ENCODE measurements at places on chromosomes 6 and 20.

GRCh38 chr6:147390909-147391536, 117.5 kb upstream of the SAMD5 start:
- no peak overlapping the region for H3K27ac ChIP-seq
- H3K4me3 ChIP-seq, result no peak overlapping the region
- no peaks in the 10 kb centered on the region for H3K4me1 ChIP-seq
- peak; percentile 32 for DNase-seq

DNA sequence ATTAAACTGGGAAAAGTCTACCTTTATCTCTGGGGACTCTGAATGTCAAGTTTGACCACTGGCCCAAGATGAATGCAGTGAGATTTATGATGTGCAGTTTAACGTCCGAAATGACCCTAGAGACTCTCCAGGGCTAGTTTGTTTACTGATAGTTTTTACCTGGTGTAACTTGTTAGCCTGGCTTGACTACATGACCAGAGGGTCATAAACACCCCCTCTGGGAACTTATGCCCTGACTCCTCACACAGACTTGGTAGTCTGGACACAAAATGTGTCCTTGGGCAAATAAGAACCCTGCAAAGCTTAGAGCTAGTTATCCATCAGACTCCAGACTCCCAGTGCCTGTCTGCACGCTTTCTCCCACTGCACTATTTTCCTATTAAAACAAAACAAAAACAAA, 606.5 kb downstream of the HACE1 start:
- no peaks in the 10 kb centered on the region for H3K36me3 ChIP-seq
- H3K4me1 ChIP-seq, result no peaks in the 10 kb centered on the region
- no peaks in the 10 kb centered on the region for H3K27me3 ChIP-seq
- no peak for DNase-seq

- no peaks in the 10 kb centered on the region for H3K27me3 ChIP-seq
- H3K27ac ChIP-seq, result no peak overlapping the region
- no peaks in the 10 kb centered on the region for H3K36me3 ChIP-seq
- H3K4me1 ChIP-seq, result no peaks in the 10 kb centered on the region
Measured at GRCh38 chr6:45174045-45174444, 154.1 kb upstream of the RUNX2 start.

- H3K4me1 ChIP-seq, result no peaks in the 10 kb centered on the region
- no peak for DNase-seq
- H3K27me3 ChIP-seq, result no peaks in the 10 kb centered on the region
- H3K36me3 ChIP-seq, result no peaks in the 10 kb centered on the region
Measured at GRCh38 chr6:107144666-107145065, 29.4 kb upstream of the BEND3 start.

GRCh38 chr6:122751326-122751725, 28.2 kb upstream of the FABP7 start:
- no peak for DNase-seq
- H3K27me3 ChIP-seq, result no peaks in the 10 kb centered on the region
- no peaks in the 10 kb centered on the region for H3K4me1 ChIP-seq
- no peaks in the 10 kb centered on the region for H3K36me3 ChIP-seq
- H3K4me3 ChIP-seq, result no peak overlapping the region

- peaks cover 6% of the 10 kb centered on the region for H3K36me3 ChIP-seq
- H3K27ac ChIP-seq, result no peak overlapping the region
- no peak for DNase-seq
- no peak overlapping the region for H3K4me3 ChIP-seq
Measured at GRCh38 chr20:35088231-35089145, 4.1 kb downstream of the TRPC4AP start.

GRCh38 chr6:151701911-151702562, 105.4 kb upstream of the ESR1 start:
- H3K27ac ChIP-seq, result no peak overlapping the region
- H3K4me1 ChIP-seq, result no peaks in the 10 kb centered on the region
- DNase-seq, result no peak
- no peaks in the 10 kb centered on the region for H3K27me3 ChIP-seq

DNA sequence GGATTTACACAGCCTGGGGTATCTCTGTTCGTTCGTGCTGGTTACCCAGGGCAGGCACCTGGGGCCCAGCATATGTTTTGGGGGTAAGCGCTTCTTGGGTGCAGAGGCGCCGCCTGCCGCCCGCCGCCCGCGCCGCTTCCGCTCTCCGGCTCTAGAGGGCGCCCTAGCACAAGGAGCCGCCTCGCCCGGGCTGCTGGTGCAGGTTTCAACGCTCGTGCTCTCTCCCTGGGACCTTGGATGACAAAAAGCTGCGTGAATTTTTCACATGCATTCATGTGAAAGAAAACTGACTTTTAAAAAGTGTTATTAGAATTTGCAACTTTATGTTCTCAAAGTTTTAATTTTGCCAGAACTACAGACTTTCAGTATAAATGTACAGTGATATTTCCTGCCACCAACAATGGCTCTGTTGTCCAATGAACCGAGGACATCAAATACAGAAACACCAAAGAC, 32.5 kb downstream of the PRR18 start:
- H3K27me3 ChIP-seq, result no peaks in the 10 kb centered on the region
- no peak overlapping the region for H3K4me3 ChIP-seq
- DNase-seq, result peak; percentile 38
- H3K27ac ChIP-seq, result no peak overlapping the region
- peaks cover 24% of the 10 kb centered on the region for H3K4me1 ChIP-seq

- no peaks in the 10 kb centered on the region for H3K27me3 ChIP-seq
- no peaks in the 10 kb centered on the region for H3K36me3 ChIP-seq
- no peak for DNase-seq
- no peak overlapping the region for H3K4me3 ChIP-seq
- peaks cover 9% of the 10 kb centered on the region for H3K4me1 ChIP-seq
- H3K27ac ChIP-seq, result no peak overlapping the region
Measured at GRCh38 chr6:168908166-168908565, 345.5 kb downstream of the THBS2 start.

- H3K27ac ChIP-seq, result no peak overlapping the region
- H3K36me3 ChIP-seq, result no peaks in the 10 kb centered on the region
- no peak for DNase-seq
- H3K4me1 ChIP-seq, result no peaks in the 10 kb centered on the region
- peaks cover 4% of the 10 kb centered on the region for H3K27me3 ChIP-seq
Measured at GRCh38 chr6:167717455-167717854, 109.3 kb upstream of the AFDN start.

GRCh38 chr6:129683601-129684322, 26.2 kb downstream of the ARHGAP18 start:
- H3K27ac ChIP-seq, result peak overlapping the region; percentile 19
- H3K4me1 ChIP-seq, result peaks cover 5% of the 10 kb centered on the region
- no peaks in the 10 kb centered on the region for H3K36me3 ChIP-seq
- no peak overlapping the region for H3K4me3 ChIP-seq
- DNase-seq, result no peak

- peak overlapping the region; percentile 13 for H3K4me3 ChIP-seq
- peak overlapping the region; percentile 72 for H3K27ac ChIP-seq
- no peak for DNase-seq
- peaks cover 10% of the 10 kb centered on the region for H3K36me3 ChIP-seq
- H3K27me3 ChIP-seq, result no peaks in the 10 kb centered on the region
Measured at GRCh38 chr6:34657307-34657978, 39.1 kb downstream of the ILRUN start.

GRCh38 chr6:67875877-67876383, 759.2 kb upstream of the ADGRB3 start:
- H3K27ac ChIP-seq, result no peak overlapping the region
- H3K4me3 ChIP-seq, result no peak overlapping the region
- no peaks in the 10 kb centered on the region for H3K27me3 ChIP-seq

DNA sequence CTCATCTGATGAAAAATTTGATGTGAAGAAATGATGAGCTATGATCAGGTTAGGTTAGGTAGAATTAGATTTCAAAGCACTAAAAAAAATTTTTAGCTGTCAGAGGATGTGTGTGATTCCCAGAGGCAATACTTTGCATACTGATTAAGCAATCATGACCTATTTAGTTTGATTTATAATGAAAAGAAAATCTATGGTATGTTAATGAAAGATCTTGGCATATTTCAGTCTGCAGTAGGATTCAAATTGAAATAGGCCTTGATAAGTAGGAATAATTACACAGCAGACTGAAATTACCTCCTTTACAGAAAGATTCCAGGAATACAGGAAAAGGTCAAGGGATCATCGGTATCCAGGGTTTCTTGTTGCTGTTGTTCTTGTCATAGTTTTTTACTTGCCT, 69.3 kb downstream of the HDDC2 start:
- no peaks in the 10 kb centered on the region for H3K4me1 ChIP-seq
- no peak for DNase-seq
- H3K27me3 ChIP-seq, result no peaks in the 10 kb centered on the region
- H3K27ac ChIP-seq, result no peak overlapping the region
- H3K4me3 ChIP-seq, result no peak overlapping the region

- H3K4me3 ChIP-seq, result no peak overlapping the region
- no peaks in the 10 kb centered on the region for H3K4me1 ChIP-seq
- H3K36me3 ChIP-seq, result no peaks in the 10 kb centered on the region
- H3K27me3 ChIP-seq, result no peaks in the 10 kb centered on the region
- H3K27ac ChIP-seq, result no peak overlapping the region
Measured at GRCh38 chr20:43066125-43066524, 123.6 kb downstream of the PTPRT start.

DNA sequence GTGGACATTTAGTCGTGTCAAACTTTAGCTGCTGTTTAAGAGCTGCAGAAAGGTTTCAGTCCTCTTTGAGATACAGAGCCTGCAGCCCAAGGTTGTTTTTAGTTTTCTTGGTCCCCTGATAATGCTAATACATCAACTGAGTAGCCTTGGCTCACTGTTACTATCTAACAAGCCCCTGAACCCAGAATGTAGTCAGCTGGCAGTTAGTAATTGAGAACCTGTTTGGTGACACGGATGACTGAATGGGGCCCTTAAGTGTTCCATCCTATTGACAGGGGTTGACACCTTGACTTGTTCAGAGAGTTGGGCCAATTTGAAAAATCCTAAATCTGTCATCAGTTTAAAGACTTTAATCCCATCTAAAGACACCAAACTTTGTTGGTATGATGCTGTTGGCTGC, 2.8 kb downstream of the RTN4IP1 start:
- H3K27ac ChIP-seq, result no peak overlapping the region
- no peak overlapping the region for H3K4me3 ChIP-seq

- no peaks in the 10 kb centered on the region for H3K27me3 ChIP-seq
- H3K4me1 ChIP-seq, result peaks cover 3% of the 10 kb centered on the region
Measured at GRCh38 chr6:52376763-52377162, 14.8 kb downstream of the PAQR8 start.

DNA sequence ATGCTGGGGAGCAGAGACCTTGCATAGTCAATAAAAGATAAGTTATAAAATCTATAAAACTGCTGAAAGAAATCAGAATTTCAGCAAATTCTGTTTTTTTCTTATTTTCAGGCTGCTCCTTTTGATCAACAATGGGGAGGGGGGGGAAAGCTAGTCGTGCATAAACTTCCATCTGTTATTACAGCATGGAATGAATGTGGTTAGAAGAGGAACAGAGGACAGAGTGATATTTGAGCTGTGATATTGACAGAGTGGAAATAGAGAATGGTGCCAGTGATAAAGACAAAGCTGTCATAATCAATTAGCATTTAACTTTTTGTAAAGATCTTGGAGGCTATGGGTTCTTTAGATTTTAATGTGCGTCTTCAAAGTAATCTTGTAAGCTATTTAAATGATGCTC, 43.4 kb upstream of the QKI start:
- no peak overlapping the region for H3K4me3 ChIP-seq
- no peaks in the 10 kb centered on the region for H3K36me3 ChIP-seq
- H3K27me3 ChIP-seq, result no peaks in the 10 kb centered on the region
- no peak for DNase-seq
- H3K27ac ChIP-seq, result no peak overlapping the region

DNA sequence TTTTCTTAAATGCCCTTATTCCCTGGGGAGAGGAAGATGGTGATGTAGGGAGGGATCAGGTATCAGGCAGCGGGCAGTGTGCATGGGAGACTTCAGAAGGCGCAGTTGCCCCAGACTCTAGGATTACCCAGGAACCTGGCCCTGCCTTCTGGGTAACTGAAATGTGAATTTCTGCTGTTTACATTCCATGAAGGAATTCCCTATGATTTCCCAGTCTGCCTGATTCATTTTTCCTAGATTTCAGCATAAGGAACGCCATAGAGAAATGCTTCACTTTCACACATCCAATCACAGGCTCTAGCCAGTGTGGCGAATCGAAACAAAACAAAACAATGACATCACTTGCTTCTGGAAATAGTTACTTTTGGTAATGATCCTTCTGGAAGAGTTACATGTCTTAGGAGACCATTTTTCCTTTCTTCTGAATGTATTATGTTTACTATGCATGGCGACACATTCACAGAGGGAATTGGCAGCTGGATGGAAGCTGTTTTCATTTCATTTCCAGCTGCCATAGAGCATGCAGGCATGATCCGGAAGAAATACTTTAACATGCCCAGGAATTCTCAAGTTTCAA, 33.3 kb downstream of the LRP11 start:
- H3K27ac ChIP-seq, result peak overlapping the region; percentile 72
- peaks cover 10% of the 10 kb centered on the region for H3K4me1 ChIP-seq
- no peaks in the 10 kb centered on the region for H3K27me3 ChIP-seq
- no peak overlapping the region for H3K4me3 ChIP-seq
- peaks cover 12% of the 10 kb centered on the region for H3K36me3 ChIP-seq
